ENCODE measurements at places on chromosomes 4 and X.

GRCh38 chr4:110480031-110480549 is 4.1 kb downstream of the ENPEP start:
- DNase-seq: no peak

- DNase-seq: no peak
Observed at GRCh38 chrX:67619253-67619652, 75.4 kb downstream of the AR start.

DNA sequence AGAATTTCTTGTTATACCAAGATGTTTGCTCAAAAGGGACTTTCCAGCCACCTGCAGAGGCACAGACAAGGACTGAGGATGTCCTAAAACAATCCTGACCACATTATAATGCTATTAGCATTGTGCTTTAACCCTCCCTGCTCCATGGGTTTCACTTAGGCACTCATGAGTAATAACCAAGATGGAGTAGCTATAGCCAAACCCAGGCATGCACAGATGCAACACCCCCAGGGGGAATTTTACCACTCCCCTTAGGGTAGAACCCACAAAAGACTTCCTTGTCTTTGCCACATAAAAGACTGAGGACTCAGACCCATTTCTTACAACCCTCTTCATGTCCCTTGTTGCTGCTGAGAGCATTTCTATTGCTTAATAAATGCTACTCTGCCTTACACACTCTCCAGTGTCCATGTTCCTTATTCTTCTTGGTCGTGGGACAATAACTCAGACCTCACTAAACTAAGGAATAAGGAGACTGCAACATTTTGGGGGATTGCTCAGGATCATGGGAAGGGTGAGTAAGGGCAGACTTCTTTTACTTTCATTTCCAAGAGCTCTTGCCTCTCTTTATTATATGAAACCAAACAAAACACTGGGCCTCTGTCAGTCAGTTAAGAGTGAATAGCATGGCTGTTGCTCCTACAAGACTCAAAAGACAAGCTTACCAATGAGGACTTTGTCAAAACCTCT is 103.5 kb downstream of the TECRL start:
- no peak for DNase-seq

GRCh38 chr4:11438647-11439046 is 10.0 kb upstream of the HS3ST1 start:
- no peak for DNase-seq

DNA sequence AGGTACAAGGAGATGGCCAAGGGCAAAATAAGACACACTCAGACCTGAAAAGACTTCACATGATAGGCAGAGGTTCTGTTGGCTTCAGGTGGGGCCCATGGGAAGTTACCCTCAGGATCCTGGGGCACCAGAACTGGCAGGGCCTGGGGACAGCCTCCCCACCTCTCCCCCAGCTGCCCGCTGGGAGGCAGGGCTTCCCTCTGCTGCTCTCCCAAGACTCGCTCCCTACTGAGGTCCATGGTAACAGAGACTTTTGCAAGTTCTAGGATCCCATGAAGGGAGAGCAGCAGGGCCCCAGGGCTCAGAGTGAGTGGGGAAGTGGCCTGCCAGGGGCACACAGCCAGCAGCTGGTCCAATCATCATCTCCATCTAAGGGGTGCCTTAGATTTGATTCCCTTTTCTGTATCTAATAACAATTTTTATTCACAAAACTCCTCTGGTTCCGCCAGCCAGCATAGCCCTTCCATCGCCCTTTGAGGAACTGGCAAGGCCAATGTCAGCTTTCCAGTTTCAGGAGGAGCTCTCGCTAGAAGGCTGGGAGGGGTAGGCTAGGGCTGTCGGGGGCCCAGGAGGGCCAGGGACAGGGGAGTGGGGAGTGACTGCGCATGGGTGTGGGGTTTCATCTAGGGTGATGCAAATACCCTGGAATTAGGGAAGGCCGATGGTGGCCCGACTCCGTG is 78.2 kb downstream of the SLC2A9 start:
- no peak for DNase-seq

GRCh38 chr4:100168521-100168920 is 21.7 kb downstream of the DDIT4L start:
- DNase-seq: no peak

- no peak for DNase-seq
Observed at GRCh38 chr4:123869286-123870215, 473.0 kb downstream of the SPRY1 start.

DNA sequence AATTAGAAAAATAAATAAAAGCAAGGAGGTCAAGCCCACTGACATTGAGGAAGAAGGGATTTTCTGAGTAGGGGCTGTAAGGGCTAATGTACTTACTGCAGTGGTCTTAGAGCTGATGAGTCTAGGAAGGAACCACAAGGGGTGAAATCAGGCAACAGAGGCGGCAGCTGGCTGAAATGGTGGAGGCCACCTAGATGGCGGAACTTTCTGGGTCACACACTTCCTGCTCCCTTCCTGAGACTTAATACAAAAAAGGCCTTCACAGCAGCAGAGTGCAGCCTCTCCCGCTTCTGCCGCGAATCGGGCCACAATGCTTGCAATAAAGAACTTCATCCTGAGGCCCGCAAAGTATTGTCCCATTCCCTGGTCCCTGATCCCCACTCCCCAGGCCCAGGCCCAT is 15.4 kb downstream of the SNX12 start:
- no peak for DNase-seq

GRCh38 chrX:65866146-65866545 is 173.7 kb downstream of the VSIG4 start:
- no peak for DNase-seq

DNA sequence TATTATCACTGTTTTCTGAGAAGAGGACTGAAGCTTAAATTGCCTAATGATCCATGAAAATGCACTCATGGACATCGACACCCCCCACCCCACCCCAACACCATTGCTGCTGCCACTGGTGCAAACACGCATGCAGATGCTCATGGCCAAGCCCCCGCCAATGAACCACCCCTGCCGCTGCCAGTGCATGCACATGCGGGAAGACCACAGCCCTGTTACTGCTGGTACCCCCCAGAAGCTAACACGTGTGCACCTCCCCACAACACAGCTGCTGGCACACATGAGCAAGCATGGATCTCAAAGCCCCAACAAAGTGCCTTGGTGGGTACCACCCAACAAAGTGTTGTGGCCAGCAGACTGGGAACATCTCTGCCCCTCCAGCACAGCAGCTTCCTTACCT is 594.1 kb upstream of the FAT1 start:
- no peak for DNase-seq

GRCh38 chr4:1232661-1233621 is 16.0 kb downstream of the CTBP1 start:
- DNase-seq: no peak

- no peak for DNase-seq
Observed at GRCh38 chr4:87734936-87735335, 64.4 kb upstream of the IBSP start.

GRCh38 chr4:140027101-140027500 is 126.9 kb downstream of the MAML3 start:
- no peak for DNase-seq

GRCh38 chr4:90198086-90198847 is 71.1 kb downstream of the CCSER1 start:
- DNase-seq: no peak

DNA sequence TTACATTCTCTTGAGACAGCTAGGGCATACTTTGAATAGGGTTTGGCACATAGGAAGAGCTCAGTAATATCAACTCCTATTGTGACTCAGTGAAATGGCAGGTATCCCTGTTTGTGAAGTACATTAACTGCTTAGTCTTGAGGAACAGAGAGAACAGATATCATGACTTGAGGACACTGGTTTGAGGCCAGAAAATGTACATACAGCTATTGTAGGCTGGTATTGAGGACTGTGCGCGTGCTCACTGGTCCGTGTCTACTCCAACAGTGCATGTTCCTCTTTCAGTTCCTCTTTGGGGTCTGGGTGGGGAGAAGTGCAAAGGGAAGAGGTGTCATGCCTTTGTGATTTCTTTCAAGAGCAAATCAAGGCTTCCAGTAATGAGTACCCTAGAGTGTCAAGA is 34.6 kb upstream of the TBC1D9 start:
- DNase-seq: peak; percentile 77

GRCh38 chrX:84216881-84217280 is 28.9 kb upstream of the RPS6KA6 start:
- no peak for DNase-seq

- no peak for DNase-seq
Observed at GRCh38 chrX:111284631-111285293, 14.5 kb upstream of the CAPN6 start.

DNA sequence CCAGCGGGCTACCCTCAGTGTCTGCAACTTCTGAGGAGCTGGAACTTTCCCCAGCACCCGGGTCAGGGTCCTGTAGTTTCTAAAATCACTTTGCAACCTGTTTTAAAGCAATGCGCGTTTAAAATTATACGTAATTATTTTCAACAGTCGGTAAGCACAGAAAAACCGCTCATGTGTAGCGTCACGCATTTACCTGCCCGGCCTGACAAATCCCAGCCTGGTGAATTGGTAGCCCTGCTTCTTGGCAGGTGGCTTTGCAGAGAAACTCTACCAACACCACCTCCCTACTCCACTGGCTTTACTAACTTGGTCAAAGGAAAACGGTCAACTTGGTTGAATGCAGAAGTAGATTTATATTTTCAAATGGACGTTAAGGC is 640 bp downstream of the BANK1 start:
- peak; percentile 21 for DNase-seq

DNA sequence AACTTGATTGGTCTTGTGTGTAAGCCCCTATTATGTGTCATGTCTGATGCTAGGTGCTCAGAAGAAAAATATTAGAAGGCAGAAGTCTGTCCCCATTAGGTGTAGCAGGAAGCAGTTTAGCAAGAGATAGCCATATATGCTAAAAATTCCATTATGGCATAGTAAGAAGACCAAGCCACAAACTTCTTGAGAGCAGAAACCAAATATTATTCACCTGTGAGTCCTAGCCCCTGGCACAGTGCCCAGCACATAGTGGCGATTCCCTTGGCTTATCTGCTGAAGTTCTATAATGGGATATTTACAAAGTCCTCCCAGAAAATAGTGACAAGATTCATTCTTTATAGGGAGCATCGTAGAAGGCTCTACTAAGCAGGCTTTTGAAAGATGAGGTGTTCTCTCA is 174.4 kb downstream of the RAB28 start:
- DNase-seq: no peak

- peak; percentile 75 for DNase-seq
Observed at GRCh38 chr4:2689825-2690700, 66.1 kb downstream of the TNIP2 start.

DNA sequence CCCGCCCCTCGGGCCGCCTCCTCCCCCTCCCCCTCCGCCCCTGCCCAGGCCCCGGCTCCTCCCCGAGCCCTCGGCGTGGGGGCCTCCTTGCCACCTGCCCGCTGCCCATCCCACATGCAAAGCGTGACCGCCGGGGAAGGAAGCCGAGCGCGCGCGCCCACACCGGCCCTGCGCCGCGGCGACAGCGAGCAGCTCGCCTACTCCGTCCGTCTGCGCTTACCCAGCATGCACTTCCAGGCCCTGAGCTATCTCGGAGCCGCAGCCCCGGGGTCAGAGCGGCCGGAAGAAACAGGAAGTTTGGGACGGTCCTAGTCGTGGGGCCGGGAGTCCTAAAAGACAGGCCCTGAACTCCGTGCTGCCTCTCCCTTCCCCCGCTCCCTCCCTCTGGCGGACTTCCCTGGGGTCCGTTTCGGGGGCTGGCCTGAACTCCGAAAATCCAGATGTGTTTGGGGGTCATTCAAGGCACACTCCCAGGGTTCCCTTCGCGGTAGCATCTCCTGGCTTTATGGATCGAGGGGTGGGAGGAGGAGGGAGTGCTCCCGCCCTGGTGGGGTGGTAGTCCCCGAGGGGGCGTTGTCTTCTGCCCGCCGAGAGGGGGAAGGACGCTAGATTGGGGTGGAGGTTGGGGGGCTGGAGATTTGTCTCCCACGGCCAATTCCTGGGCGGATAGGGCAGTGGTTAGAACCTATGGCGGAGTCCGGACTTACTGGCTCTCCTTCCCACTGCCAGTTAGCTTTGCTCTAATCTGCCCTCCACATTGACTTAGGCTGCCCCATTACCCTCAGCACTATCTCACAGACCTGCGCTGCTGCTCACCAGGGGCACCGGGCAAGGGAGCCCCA is 25.0 kb upstream of the BCORL1 start:
- DNase-seq: peak; percentile 75

- no peak for DNase-seq
Observed at GRCh38 chrX:132037479-132037993, 14.4 kb downstream of the STK26 start.

DNA sequence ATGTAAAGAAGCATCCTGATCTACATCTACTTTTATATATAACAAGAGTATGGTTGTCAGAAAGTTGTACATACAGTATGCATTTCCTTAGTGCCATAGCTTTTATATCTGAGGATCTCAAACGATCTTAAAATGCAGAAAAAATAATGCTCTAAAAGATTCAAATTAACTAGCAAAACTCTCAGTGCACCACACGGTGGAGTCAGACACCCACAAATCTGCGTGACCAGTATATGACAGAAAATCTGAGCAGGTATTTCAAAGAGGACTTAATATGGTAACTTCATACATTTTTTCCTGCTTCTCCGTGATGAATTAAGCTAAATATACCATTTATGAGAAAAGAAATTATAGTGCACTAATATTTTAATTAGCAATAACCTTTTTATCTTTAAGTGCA is 803.0 kb downstream of the DMD start:
- DNase-seq: no peak

DNA sequence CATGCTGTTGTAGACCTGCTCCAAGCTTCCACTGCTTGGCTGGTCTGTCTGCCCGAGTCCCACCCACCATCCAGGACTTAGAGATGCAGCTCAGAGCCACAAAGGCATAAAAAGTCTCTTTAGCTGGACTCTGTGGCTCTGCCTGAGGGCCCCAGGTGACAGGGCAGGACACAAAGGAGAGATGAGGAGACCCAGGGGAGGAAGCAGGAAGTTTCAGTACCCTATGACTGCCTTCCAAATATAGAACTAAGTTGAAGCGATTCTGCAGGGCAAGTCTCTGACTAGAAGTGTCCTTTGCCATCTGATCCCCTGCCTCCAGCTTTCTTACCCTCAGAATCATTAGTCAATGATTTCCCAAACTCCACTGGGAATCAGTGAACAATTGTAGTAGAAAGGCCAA is 11.2 kb upstream of the CXCR3 start:
- no peak for DNase-seq

Data from CD4-positive, alpha-beta T cell treated with Interleukin-15 for 1 hour (primary cell).